ENCODE measurements at places on chromosomes 1 and 21.

DNA sequence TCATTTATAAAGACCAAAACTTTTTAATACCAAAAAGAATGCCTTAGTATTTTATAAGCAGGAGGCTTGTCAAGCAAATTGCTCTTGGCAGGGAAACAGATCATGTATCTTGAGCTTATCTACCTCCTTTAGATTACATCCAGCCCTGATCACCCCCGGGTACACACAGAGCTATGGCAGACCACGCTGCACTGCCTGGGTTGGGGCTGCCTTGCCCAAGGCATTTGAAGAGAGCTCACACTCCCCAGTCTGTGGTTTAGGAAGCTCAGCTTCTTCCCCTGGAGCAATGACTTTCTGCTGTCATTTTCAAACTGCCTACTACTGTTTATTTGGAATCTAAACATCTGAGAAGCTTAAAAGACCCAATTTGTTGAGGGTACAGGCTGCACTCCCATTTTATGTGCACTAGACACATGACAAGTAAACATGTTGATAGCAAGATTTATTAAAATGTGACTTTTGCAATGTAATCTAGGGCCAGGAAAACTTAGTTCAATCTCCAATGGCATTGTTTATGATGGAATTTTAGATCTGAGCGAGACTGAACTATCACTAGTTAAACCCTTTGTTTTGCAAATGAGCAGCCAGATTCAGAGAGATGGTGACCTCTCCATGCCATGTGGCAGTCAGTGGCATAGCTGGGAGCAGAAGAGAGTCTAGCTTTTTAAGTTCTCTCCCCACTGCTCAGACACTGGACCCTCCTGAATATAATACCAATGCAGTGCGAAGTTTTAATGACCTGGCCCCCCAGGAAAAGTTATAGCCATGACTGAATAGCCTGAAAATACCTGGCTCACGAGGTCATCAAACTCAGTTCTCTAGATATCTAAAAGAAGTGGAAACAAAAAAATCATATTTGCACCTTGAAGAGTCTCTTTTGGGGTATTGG is 214.9 kb downstream of the HLX start:
- DNase-seq: peak; percentile 41

DNA sequence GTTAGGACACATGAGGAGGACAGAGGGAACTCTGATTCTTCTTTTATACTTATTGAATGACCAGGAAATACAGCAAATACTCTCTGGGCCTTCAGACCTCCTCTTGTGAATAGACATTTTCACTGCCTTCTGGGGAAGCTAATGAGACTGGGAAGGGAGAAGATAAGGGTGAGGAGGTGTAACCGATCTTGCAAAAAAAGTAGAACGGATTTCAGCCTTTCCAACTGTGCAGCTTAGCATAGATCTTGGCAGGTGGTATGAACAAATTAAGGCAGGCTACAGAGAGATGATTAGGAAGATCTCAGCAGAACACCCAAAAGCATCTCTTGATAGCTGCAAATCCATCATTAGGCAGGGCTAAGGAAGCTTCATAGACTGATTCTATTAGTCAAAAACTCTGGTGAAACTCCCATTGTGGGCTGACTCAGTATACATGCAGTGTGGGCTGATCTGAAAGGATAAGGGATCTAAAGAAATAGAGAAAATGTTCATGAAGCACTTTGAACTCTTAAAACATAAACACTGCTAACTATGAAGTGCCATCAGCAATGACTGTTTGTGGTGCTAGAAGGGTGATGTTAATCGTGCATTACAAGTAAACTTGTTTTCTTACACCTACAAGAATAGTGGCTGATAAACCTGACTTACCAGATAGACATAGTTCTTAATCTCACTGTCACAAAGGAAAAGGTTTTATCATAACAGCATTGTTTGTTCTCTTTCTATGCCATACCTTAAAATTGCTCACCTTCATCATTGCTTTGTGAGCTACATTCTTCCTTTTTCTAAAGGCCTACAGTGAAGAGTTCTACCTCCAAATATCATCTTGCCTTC is 85.5 kb upstream of the PALMD start:
- DNase-seq: no peak

DNA sequence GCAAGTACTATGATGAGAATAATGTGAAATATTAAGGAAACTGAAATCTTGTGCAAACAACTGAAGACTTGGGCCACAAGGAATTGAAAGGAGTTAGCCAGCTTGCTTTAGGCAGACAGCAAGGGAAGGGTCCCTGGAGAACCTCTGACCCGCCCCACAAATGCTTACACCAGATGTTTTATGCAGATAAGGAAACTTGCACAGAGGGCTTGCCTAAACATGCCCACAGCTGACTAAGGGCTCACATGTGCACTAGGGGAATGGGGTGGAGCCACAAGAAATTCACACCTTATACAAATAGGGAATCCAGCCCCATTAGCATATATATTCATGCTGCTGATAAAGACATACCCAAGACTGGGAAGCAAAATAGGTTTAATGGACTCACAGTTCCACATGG is 86.1 kb upstream of the CYYR1 start:
- no peak for DNase-seq

DNA sequence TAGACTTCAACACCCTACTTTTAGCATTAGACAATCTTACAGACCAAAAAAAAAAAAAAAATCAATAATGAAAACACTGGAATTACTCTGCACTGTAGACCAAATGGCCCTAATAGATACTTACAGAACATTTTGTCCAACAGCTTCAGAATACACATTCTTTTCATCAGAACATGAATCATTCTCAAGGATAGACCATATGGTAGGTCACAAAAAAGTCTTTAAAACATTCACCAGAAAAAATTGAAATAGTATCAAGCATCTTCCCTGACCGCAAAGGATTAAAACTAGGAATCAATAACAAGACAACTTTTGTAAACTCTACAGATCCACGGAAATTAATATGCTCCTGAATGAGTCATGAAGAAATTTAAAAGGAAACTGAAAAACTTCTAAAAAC is 22.5 kb downstream of the ZNF670 start:
- no peak for DNase-seq

GRCh38 chr21:41548781-41549180 is 40.8 kb upstream of the TMPRSS2 start:
- no peak for DNase-seq

- DNase-seq: no peak
Observed at GRCh38 chr1:111227851-111228747, 586 bp downstream of the CHI3L2 start.
